ENCODE measurements at places on chromosomes 11 and 22.

DNA sequence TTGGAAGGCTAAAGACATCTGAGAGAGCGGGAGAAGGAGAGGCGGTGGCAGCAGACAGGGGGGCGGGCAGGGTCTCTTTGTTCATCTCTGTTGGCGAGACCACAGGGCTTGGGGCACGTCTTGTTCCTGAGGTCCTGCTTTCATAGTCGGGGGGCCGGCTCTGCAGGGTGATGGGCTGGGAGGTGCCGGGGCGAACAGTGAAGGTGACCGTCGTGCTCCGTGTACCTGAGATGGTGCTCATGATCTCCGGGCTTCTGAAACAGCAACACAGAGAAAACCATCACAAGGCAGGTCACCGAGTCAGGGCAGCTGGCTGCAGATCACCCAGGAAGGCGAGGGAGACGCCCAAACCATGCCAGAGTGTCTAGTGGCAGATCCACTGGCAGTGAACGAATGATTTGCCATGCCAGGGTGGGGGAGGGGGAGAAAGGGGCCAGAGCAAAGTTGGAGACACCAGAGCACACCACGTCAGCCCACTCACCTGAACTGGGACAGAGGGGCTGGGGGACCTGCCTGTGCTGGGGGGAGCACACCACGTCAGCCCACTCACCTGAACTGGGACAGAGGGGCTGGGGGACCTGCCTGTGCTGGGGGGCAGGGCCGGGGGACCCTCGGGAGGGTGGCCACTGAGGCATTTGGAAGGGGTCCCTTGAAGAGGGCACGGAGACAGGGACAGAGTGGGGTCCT lies 75.0 kb downstream of the CTTN start:
- DNase-seq, result no peak

DNA sequence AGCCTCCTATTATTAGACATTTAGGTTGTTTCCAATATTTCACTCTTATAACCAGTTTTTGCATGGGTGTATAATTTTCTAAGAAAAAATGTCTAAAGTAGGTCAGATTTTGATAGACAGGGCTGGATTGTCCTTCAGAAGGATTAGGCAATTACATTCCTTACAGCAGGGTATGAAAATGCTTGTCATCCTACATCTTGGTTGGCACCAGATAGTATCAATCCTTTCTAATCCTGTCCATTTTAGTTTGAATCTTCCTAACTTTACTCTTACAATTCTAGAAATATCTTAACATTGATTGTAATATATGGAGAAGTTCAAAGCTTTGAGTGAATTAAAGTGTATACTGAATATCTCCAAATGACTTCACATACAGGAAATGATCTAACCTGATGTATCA lies 63.0 kb upstream of the ZBED5 start:
- no peak for DNase-seq

GRCh38 chr11:12170984-12171383 lies 60.6 kb downstream of the MICAL2 start:
- DNase-seq, result no peak

GRCh38 chr11:116072133-116072532 lies 567.9 kb upstream of the CADM1 start:
- no peak for DNase-seq

GRCh38 chr11:6606471-6607189 lies 3.1 kb downstream of the ILK start:
- DNase-seq, result peak; percentile 31

GRCh38 chr11:14359501-14360031 lies 583 bp upstream of the RRAS2 start:
- no peak for DNase-seq

- DNase-seq, result no peak
These were observed 17.0 kb downstream of the COA4 start for GRCh38 chr11:73859671-73860070.

- DNase-seq, result peak; percentile 17
These were observed 34.2 kb upstream of the FSHB start for GRCh38 chr11:30196400-30197206.

DNA sequence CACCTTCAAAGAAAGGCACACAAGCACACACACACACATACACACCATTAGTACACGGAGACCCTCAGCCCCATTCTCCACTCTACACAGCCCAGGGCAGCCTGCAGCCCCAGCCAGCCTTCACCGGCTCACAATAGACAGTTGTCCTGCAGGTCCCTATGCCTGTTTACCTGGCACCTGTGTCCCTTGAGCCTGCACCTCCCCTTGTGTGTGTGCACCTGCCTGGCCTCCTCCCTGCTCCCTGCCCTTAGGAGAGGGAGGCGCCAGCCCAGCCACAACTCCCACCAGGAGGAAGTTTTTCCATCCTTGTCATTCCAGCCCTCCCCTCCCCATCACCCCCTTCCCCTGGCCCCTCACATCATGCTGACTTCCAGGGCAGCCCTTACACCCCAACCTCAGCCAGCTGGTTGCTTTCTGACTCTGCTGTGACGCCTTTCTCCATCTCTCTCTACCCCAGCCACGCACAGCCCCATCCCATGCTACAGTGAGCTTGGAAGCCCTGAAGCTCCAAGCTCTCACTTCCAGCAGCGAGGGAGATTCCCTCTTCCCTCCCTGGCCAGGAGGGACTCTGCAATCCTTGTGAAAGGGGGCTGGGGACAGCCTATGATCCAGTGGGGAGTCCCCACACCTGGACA lies 4.4 kb downstream of the AHNAK start:
- peak; percentile 85 for DNase-seq

DNA sequence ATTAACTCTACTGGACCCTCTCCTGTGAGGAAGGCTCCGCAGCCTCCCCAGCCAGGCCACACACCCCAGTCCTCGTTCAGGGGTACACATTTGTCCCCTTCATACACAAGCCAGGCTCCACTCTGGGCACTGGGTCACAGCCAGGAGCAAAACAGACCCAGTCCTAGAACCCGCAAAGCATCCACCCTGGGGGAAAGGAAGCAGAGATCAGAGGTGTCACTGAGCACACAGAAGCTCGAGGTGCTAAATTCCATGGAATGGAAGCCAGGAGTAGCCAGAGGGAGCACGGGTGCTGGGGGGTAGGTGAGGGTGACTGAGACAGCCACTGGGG lies 43.6 kb upstream of the TH start:
- no peak for DNase-seq

GRCh38 chr22:48709453-48709852 lies 1118.2 kb downstream of the BRD1 start:
- DNase-seq, result no peak

DNA sequence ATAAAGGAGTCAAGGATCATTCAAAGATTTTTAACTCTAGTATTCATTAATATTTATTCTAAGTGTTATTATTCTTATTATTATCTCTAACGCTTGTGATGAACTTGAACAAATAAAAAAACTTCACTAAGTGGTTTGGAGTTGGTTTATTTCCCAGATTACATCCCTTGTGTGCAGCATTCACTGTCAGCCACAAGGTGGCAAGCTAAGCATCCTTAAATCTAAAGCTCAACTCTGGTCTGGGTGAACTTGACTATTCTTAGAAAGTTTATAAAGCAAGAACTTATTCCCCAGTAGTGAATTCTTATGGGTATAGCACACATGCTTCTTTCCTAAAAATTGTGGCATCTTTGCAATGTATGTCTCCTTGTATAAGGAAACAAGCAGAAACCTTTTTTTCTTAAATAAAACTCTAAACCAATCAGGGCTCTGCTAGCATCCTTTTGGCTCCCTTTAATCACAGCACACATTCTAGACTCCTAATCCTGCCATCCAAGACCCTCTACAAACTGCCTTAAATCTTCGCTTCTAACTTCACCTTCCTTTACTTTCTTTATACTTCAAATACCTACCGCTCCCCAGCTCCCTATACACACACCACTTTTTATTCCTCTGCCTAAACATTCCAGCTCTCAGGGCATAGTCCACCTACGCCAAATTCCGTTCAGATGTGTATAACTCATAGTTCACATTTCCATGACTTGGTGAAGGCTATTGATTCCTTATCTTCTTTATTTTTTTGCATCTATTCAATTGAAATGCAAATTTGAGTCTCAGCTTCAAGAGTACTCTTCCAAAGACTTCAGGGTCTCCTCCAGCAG lies 1068.8 kb downstream of the DLG2 start:
- DNase-seq, result peak; percentile 37

DNA sequence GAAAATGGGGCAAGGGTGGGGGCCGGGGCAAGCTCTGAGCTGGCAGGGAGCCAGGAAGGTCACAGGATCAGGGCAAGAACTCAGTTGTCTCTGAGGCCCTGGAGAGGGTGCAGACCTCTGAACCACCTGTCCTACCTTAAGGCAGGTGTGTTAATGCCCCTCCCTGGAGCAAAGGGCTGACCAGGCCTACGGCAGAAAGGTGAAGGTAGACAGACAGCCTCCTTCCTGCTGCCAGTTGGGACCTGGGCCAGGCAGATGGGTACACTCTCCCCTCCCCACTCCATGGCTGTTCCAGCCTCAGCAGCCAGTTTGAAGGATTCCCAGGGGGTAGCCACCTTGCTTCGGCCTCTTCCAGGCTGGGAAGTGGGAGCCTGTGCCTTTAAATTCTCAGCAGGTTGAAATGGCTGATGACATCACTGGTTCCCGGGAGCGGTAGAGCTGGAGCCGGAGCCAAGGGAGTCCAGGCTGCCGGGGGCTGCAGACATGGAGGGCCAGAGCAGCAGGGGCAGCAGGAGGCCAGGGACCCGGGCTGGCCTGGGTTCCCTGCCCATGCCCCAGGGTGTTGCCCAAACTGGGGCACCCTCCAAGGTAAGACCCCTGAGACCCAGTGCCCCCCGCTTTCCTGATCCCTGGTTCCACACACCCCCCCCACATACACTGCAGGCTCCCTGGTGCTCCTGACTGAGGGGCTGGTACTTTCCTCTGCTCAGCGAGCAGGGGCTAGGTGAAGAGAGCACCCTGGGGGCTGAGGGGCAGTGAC lies at the start of gene INPP5J:
TSS of gene INPP5J (plus strand) at position 435 of the 760 bp plus-strand sequence. CDS start at position 484, 49 bp downstream.
- DNase-seq, result peak; percentile 28

- DNase-seq, result no peak
These were observed 33.5 kb downstream of the CHRDL2 start for GRCh38 chr11:74697722-74698121.

DNA sequence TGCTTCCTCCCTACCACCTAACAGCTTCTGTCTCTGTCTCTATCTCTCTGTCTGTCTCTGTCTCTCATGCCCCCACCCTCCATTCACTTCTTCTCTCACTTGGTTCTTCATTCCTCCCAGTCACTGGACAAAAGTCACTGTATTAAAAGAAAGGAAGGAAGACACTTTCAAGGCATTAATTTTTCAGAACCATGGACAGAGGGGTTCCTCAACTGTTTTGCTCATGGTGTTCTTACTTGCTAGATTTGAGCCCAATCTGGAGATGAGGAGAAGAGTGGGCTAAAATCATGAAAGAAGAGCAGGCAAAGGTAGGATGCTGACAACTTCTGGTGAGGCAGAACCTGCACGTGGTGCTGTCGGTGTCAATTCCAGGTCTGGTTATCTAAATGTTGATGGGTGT lies 116.7 kb upstream of the LARGE1 start:
- no peak for DNase-seq

GRCh38 chr11:3115321-3115720 lies 49.8 kb downstream of the OSBPL5 start:
- no peak for DNase-seq

DNA sequence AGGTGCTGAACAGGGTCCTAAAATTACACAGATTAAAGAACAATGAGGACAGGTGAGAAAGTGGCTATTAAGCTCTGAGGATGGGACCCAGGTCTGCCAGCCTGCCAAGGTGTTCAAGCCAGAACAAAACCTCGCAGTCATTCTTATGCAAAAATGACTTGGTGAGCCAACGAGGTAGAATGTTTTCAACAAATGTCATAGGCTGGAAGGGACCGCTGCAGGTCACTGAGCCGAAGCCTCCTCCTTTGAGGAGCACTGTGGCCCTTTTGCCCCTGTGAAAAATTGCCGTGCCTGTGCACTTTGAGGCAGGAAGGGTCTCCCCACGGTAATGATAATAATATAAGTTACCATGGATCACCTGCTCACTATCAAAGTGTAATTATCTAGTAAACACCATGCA lies 216.2 kb downstream of the DSCAML1 start:
- no peak for DNase-seq

- DNase-seq, result no peak
These were observed 80.9 kb downstream of the MED15 start for GRCh38 chr22:20588092-20588842.

DNA sequence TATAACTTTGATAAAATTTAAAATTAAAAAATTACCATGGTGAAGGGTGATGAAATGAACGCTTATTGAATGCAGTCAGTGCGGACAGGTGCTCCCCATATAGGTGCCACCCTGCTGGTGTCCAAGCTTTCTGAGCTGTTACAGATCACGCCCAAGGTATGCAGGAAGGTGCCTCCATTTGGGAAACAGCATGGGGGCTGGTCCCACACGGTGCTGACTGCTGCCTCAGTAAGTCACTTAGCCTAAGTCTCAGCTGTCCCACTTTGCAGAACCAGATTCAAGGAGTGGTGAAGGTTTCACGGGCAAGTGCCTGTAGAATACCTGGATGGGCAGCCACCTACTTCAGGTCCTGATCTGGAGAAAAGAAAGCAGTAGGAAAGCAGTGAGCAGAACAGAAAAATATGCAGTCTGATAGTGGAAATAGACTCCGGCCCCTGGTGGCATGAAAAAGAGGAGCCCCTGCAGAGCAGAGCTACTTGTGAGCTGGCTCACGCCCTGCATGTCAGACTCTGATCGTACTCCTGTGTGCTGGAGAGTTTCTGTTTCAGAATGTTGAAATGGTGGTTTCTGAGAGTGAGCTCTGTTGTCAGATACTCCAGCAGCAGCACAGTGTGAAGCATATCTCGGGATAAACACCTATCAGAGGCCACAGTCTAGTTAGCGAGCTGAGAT lies 33.2 kb downstream of the ADORA2A start:
- no peak for DNase-seq

DNA sequence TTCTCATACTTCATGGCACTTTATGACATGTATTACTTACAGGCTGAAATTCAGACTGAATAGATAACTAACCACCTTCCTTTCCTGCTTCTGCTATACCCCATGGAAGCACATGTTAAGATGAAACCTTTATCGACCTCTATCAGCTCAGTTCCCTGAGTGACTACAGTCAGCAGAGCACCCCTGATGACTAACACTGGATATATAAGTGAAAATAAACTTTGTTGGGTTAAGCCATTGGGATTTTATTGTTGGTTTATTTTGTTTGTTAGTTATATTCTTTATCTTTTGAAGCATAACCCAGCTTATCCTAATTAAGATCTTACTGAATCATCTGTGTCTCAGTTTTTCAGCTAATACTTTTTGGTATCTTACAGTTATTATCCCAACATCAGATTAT lies 23.0 kb upstream of the MAML2 start:
- DNase-seq, result no peak

DNA sequence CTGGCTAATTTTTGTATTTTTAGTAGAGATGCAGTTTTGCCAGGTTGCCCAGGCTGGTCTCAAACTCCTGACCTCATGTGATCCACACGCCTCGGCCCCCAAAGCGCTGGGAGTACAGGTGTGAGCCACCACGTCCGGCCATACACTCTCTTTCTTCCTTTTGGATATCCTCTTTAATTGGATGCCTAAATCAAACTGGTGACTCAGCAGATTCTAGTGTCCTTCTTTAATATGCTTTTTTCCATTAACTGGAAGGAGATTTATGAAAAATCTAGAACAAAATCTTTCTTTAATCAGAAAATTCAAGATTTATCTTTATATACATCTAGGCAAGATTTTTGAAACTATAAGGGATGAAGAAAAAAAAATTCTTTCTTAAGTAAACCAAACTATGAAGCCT lies 969.3 kb upstream of the CCDC90B start:
- no peak for DNase-seq

GRCh38 chr11:31487848-31488247 lies 21.6 kb downstream of the IMMP1L start:
- peak; percentile 23 for DNase-seq

GRCh38 chr22:48894804-48895250 lies 932.8 kb downstream of the BRD1 start:
- DNase-seq, result no peak

GRCh38 chr11:94144216-94144615 lies 15.6 kb downstream of the PANX1 start:
- no peak for DNase-seq

- DNase-seq, result no peak
These were observed 30.3 kb downstream of the ATM start for GRCh38 chr11:108253176-108253575.
